T-helper 9 cell (primary cell): ENCODE measurements at places on chromosomes 6 and 20.

DNA sequence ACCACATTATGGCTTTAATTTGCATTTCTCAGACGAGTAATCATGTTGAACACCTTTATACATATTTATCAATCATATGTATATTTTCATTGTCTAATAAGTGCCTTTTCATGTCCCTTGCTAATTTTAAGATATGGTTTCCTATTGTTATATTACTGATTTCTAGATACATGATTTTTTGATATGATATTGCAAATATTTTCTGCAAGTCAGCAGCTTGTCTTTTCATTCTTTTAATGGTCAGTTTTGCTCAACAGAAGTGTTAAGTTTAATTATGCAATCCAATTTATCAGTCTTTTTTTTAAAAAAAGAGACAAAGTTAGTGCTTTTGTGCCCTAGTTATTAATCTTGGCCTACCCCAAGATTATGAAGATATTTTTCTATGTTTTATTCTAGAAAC, 1377.8 kb upstream of the CITED2 start:
- DNase-seq: no peak

- no peak for DNase-seq
These were observed 81.8 kb downstream of the JAG1 start for GRCh38 chr20:10591946-10592521.

- DNase-seq: no peak
These were observed 45.2 kb downstream of the BCKDHB start for GRCh38 chr6:80151635-80152034.

DNA sequence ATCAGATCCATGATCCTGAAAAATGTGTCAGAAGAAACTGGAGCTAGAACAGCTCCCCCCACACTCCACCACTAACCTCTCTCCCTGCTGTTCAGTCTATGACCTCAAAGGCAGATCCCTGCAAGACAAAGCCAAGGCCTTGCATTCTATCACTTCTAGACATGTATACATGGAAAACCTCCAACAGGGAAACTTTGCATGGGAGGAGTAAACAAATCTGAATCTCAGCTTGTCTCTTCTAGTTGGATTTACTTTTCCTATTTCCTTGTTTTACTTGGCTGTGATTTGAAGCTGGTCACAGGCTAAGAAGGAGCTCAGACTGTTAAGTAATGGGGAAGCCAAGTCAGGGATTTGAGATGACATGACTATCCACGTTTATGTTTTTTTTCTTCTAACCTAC, 456.8 kb upstream of the CHD6 start:
- no peak for DNase-seq

DNA sequence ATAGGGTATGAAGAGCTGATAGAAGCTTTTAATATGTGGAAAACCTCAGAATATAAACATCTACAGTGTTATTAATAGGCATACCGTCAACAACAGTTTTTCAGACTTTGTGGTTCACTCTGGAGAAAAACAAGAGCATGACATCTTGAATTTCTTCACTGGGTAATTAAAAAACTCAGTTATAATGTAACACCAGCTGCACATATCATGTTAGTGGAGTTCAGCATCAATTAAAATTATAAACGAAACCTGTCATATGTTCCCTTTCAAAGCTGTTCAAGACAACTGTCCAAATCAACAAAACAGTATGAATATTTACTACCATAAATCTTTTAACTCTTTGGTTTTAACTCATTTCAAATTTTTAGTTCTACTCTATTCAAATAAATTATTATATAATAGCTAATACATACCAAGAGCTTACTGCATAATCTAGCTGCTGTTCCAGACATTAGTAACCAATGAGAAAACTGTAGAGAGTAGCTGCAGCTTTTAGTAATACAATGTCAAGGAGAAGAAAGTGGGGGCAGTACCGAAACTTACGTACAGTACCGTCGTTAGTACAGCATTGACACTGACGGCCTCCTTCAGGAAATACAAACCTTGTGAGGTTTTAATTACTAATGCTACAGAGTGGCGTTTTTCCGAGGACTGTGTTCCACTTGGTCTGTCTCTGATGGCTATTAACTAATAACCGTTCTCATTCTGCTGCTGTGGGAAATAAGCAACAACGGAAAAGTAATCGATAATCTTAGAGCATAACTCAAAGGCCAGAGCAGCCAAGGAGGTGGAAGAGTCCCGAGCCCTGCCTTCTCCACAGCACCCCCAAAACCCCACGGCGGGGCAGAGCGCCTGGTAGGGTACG, 532 bp upstream of the PM20D2 start:
- DNase-seq: no peak

GRCh38 chr6:26327450-26328264, 37.3 kb upstream of the BTN3A2 start:
- peak; percentile 44 for DNase-seq

GRCh38 chr6:163428373-163428772, 13.9 kb downstream of the QKI start:
- DNase-seq: no peak

- no peak for DNase-seq
These were observed 1.2 kb downstream of the GPRC6A start for GRCh38 chr6:116827561-116828240.

DNA sequence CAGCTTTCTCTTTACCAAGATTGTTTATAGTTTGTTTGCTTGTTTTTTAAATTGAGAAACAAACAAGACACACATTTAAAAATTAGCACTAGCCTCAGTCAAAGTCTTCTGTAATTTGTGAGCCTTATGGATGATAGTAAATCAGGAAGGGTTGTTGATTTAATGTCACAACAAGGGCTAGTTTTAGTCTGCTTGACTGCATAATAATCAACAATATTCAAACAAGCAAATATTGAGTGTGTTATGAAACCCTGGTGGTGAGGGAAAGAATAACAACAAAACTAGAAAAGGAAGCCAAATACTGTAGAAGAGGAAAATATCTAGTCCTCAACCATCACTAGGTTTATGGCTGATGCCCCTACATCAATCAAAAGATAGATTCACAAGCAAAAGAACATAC, 228.6 kb downstream of the TBC1D7 start:
- DNase-seq: no peak

- DNase-seq: no peak
These were observed 4.4 kb upstream of the RAET1L start for GRCh38 chr6:150029749-150030148.

GRCh38 chr20:17430125-17430950, 100.8 kb downstream of the BFSP1 start:
- DNase-seq: no peak

DNA sequence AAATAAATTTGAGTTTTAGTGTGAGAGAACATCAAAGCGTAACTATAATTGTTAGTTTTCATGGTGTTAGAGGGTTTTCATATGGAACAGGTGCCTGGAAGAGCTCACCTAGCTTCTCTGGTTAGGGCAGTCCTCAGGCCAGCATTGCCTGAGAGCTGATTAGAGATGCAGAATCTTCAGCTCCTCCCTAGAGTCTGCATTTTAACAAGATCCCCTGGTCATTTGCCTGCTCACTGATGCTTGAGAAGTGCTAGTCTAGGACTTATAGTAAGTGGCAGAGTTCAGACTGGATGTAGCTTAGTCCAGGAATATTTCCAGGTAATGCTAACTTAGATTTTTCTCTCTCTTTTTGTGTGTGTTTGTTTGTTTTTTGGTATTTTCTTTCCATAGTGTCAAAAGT, 21.7 kb upstream of the SMIM26 start:
- no peak for DNase-seq

GRCh38 chr20:56788041-56788670, 159.1 kb downstream of the TFAP2C start:
- DNase-seq: no peak

- no peak for DNase-seq
These were observed 144.5 kb downstream of the MAP3K7 start for GRCh38 chr6:90442366-90442765.

DNA sequence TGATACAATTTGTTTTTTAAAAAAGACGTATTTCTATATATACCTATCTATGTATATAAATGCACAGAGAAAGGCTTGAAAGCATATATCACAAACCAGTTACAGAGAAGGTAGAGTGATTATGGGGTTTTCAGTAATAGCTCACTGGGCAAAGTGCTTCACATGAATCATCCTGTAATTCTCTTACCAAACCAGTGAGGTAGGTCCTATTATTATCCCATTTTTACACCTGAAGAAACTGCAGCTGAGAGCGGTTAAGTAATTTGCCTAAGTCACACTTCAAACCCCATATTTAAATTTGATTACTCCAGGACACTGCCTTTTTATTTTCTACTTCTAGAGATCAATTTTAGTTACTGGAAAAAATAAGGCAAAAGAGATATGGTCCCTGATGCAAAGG, 4.4 kb downstream of the GSS start:
- no peak for DNase-seq

DNA sequence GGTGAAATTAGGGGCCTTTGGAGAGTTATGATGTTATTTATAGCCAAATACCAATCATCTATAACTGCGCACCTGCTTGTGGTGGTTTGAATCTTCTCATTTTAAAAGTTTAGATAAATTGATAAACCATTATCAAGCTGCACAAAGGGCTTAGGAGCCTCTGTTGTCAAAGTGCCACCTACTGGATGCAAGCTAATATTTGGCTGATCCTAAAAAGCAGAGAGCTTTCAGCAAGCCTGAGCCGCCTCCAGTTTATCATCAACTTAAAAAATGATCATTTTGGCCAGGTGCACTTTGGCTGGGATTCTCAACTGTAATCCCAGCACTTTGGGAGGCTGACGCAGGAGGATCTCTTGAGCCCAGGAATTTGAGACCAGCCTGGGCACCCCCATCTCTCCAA, 58.5 kb upstream of the ATXN1 start:
- DNase-seq: no peak

DNA sequence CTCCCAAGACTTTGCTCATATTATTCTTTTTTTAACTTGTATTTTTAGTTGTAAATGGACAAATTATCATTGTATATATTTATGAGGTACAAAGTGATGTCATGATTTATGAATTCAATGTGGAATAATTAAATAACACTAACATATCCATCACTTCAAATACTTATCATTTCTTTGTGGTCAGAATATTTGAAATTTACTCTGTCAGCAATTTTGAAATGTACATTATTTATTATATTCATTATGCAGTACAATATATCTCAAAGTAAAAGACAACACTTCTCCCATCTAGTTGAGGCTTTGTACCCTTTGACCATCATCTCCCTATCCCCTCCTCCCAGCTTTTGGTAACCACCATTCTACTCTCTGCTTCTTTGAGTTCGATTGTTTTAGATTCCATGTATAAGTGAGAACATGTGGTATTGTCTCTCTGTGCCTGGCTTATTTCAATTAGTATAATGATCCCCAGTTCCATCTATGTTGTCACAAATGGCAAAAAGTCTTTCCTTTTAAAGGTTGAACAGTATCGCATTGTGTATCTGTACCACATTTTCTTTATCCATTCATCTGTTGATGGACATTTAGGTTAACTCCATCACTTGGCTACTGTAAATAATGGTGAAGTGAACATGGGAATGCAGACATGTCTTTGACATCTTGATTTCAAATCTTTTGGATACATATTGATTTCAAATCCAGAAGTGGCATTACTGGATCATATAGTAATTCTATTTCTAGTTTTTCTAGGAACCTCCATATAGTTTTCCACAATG, 197.2 kb downstream of the KIF6 start:
- no peak for DNase-seq

- no peak for DNase-seq
These were observed 384.8 kb downstream of the ADGRB3 start for GRCh38 chr6:69019832-69020231.

DNA sequence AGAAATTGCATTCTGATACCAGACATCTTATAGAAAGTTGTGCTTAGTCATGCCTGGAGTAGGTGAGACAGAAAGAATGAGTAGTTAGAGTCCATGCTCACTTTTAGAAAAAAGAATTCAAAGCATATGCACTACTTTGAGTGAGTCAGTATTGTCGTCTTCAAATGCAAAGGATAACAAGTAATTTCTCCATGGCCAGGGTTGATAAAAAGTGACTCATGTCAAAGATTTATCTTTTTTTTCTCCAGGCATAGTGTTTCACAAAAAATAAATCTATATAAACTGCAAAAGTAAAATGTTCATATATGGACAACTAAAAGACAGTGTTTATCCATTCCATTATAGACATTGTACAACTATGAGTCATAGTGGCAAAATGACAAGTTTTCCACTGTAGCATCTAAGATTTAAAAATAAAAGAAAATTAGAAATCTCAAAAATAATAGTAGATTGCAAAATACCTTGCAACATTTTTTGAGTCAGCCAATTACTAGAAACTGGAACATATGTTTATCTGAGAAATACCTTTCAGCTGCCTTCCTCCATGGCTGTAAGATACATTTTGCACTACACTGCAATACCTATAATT, 329.6 kb downstream of the GRIK2 start:
- DNase-seq: no peak

- no peak for DNase-seq
These were observed 165.4 kb downstream of the SYNDIG1 start for GRCh38 chr20:24634855-24635254.

DNA sequence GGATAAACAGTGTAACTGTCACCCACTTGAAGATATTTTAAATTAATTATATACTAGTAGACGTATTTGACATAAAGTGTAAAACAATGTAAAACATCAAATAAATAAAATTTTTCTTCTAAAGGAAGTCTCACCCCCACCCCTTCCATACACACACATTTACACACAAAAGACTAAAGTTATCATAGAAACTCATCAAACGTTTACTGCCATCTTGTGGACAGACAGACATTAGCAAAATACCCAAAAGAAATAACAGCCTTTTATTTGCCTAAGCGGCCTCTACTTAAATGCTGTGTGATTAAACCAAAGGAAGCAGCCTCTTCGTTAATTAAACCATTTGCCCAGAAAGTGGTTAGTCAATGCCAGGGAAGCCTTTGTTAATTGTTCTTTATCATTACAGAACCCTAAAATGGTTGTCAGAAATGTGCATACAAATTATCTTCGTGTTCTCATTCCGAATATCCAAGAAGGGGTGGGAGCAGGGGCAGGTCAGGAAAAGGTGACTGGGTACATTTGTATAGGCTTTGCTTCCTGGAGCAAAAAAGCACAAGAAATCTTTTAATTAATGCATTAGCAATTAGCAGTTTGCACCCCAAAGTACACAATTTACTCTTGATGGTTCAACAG, 176.2 kb upstream of the SASH1 start:
- DNase-seq: no peak

- no peak for DNase-seq
These were observed 234.7 kb downstream of the TAF4 start for GRCh38 chr20:61830991-61831390.

DNA sequence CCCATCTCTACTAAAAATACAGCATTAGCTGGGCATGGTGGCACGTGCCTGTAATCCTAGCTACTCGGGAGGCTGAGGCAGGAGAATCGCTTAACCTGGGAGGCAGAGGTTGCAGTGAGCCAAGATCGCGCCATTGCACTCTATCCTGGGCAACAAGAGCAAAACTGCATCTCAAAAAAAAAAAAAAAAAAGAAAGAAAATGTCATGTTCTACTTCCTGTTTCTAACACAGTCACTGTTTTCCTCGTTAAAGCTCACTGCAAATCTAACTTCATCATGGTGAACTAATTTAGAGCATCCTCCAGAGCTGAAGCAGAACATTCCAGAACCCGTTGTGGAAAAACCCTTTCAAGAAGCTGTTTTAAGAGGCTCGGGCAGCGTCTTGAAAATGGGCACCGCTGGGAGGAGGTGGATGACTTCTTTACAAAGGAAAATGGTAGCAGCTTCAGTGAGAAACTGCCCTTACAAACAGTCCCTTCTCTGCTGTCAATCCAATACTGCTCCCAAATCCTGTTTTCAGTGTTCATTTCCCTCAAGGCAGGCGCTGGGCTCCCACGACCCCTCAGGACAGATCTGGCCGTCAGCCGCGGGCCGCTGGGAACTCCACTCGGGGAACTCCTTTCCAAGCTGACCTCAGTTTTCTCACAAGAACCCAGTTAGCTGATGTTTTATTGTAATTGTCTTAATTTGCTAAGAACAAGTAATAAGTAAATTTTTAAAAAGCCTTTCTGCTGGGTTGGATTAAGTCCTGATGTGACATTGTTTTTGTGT, 12.5 kb downstream of the CTSZ start:
- DNase-seq: no peak
